ENCODE measurements at places on chromosomes 4 and X.
A peak's percentile ranks its signal among the peaks of the same experiment; 100 is the strongest.

DNA sequence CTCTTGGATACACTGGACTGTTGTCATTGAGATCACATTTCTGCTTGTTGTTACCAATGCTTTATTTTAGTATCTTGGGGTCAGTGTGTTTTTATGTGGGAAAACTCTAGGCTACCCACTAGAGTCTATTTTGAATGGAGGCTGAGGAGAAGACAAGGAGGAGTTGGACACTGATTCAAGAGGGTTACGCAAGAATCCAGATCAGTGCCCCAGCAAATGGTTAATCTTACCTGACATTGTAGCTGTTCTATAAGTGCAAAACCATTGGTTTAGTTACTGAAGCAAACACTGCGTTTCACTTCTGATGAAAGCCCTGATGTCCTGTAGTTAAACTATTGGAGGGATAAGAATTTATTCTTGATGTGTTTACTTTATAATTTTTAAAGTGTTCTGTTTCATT, 331.1 kb upstream of the NR3C2 start:
- no peak for DNase-seq

DNA sequence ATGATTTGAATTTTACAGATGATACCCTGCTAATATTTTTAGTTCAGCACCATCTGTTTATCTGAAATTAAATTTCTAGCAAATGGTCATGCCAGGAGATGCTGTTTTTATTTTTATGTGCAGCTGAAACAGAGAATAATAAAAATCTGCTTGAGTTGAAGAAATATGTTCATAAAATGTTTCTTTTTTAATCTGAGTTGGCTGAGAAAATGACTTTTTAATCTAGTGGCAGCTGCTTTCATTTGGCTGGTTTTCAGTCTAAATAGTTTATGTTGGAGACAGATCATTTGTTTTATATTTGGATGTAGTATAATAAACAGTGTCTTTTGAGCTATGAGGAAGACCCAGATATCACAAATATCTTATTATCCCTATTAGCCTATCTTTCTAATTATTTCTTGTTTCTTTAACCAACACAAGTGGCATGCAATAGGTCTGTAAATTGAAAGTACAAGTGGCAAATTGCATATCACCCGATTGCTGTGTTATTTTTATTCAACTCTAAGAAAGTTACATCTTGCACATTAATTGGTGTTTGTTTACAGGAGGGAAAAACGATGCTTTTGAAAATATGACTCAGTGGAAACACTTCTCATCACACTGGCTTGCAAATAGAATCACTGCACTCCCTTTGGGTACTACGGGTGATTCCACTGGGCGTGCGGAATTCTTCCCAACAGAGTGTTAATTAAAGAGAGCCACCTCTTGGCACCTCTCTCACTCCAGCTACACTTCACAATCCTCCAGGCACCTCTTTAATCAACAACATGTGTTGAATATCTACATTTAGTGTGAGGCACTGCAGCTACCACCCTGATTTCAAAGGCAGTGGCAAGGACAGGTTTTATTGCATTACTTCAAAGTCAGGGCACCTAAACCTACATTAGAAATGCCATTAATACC, 51.7 kb upstream of the AP1S2 start:
- DNase-seq: no peak

DNA sequence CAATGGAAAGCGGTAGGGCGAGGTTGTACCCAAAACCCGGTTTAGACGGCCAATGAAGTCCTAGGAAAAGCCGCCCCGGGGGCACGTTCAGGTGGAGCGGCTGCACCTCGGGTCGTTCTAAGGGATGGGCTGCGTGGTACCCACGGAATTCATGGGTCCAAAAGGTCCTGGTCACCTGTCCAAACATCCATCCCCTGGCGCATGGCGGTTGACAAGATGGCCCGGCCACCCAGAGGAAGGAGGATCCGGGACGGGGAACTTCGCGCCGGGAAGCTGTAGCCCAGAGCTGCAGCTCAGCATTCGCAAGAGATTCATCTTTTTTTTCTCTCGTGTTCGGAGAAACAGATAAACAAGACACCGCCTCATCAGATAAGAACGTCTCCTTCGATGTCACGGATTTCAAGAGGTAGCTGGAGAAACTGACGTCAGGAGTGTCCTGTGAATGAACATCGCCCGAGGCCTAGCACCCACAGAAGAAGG, 10.9 kb downstream of the PITX2 start:
- no peak for DNase-seq

DNA sequence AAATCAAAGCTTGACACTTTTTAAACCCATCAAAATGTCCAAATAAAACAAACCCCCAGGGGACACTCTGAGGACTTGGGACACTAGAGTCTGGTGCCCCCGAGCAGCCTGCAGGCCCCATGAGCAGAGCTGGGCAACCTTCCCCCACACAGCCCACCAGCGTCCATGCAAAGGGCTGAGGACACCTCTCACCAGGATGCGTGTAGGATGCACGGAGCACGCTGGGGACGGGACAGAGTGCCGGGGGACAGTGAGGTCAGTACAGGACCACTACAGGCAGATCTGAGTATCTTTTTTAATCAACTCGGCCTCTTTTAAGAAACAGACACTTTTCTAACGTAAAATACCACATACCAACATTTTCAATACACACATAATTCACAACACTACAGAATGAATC, 6.9 kb downstream of the GAK start:
- DNase-seq: no peak

DNA sequence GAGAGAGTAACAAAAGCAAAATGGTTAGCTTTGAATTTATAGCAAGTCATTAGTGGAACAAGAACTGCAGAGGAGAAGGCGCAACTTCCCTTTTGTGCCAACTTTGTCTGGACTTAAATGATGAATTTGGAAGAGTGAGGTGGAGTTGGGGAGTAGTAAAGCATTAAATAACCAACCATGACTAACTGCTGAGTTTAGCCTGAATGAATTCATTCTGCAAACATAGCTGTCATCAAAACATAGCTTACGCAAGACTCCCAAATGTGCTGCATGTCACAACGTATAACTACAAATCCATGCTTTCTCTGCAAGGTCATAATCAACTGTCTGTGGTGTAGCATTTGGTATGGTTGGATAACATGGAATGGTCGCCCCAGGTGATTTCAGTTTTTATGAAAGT, 75.9 kb upstream of the RPL34 start:
- no peak for DNase-seq

DNA sequence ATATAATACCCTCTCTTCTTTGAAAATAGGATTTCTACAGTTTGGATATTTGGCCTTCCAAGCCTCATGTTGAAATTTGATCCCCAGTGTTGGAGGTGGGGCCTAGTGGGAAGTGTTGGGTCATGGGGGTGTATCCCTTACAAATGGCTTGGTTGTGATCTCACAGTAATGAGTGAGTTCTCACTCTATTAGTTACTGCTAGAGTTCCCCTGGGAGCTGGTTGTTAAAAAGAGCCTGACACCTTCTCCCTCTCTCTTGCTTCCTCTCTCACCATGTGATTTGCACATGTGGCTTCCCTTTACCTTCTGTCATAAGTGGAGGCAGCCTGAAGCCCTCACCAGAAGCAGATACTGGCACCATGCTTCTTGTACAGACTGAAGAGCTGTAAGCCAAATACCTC, 73.9 kb downstream of the HDAC8 start:
- no peak for DNase-seq

DNA sequence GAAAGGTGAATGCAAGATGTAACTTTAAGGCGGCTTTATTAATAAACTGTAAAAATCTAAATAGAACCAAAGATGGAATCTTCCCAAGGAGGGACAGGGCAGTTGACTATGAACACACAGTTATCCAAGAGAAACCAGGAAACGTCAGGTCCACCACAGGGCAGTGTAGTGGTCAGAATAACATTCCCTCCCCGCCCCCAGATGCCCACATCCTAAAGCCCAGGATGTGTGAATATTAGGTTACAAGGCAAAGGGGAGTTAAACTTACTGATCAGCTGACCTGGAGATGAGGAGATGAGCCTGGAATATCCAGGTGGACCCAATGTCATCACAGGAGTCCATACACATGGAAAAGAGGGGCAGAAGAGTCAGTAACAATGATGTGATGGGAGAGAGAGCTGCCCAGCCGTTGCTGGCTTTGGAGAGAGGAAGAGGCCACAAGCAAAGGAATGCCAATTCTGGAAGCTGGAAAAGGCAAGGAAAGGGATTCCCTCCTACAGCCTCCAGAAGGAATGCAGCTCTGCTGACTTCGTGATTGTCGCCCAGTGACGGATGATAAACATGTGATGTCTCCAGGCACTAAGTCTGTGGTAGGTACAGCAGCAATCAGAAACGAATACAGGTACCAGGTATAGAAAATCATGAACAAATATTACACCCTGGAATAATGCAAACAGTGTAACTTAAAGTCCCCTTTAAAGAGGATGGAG, 5.2 kb downstream of the SH3KBP1 start:
- DNase-seq: no peak

GRCh38 chrX:40864972-40865371, 129.6 kb upstream of the MED14 start:
- no peak for DNase-seq

DNA sequence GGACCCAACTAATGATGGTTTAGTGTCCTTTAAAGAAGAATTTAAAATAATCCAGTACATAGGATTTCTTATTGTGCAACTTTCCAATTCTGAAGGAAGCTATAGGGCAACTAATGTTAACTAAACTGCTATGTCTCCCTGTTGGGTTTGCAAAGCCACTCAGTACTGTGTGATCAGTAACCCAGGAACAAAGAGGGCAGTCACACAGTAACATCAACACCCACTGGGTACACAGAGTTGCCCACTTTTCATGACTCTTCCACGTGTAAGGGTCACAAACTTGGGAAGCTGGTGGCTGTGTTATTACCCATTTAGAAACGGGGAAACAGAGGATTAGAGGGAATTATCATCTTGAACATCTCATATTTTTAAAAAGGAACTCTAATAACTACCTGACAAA, 555.0 kb upstream of the DIPK2B start:
- no peak for DNase-seq

- no peak for DNase-seq
These were observed 105.8 kb upstream of the CBR4 start for GRCh38 chr4:169115897-169116254.

GRCh38 chrX:42664680-42665079, 113.3 kb downstream of the PPP1R2C start:
- DNase-seq: no peak

DNA sequence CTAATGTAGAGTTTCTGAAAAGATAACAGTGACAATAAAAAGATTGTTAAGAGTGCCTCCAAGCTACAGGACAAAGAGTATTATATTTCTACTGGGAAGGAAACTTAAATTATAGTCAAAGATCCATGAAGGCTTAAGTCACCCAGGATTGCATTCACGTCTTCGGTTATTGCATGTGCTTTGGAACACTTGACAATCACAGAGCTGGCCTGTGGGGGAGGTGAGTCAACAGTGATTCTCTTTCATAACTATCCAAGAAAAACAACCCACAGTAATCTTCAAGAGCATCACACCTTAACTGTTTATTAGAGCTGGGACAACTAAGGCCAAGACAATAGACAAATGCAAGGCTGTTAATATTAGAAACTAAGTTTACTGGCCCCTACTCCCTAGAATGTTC, 40.3 kb downstream of the PDGFC start:
- no peak for DNase-seq

- DNase-seq: no peak
These were observed 72.1 kb upstream of the ACSL1 start for GRCh38 chr4:184897895-184898294.

GRCh38 chr4:3354455-3354811, 61.6 kb downstream of the RGS12 start:
- DNase-seq: no peak

DNA sequence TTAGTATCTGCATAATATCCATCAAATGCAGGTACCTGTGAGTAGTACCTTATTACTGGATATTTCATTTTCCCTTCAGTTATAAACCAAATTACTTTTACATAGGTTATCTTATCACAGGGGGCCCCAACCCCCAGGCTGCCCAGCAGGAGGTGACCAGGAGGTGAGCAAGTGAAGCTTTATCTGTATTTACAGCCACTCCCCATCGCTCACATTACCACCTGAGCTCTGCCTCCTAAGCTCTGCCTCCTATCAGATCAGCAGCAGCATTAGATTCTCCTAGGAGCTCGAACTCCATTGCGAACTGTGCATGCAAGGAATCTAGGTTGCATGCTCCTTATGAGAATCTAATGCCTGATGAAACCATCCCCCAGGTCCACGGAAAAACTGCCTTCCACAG, 6.3 kb downstream of the PRSS12 start:
- DNase-seq: no peak

DNA sequence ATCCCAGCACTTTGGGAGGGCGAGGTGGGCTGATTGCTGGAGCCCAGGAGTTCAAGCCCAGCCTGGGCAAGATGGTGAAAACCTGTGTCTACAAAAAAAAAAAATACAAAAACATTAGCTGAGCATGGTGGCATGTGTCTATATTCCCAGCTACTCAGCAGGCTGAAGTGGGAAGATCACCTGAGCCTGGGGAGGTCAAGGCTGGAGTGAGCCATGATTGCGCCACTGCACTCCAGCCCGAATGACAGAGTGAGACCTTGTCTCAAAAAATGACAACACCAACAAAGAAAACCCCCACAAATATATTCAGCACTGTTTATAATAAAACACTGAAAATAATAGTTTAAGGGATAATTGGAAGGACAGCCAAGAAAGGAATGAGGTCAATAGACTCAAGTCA, 3.6 kb upstream of the ELOVL6 start:
- no peak for DNase-seq

GRCh38 chr4:26862381-26862915, 1.8 kb downstream of the STIM2 start:
- DNase-seq: no peak

GRCh38 chr4:77203380-77204197, 46.6 kb downstream of the CCNG2 start:
- peak; percentile 37 for DNase-seq

DNA sequence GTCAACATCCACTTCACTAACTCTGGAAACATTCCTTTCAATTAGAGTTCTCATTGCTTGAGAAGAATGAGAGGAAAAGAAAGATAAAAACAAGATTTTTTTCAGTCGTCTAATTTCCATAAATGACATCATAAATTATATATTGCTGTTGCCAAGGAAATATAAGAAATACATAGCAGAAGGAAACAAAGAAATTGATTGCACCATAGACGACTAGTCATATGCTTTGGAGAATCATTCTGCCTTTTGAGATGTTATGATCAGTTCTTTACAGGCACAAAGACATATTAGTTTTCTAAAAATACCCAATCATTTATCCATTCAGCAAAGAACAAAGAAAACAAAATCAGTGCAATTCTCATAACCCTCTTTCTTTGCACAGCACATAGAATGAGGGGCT, 672 bp upstream of the C1QTNF7 start:
- no peak for DNase-seq

GRCh38 chr4:147599206-147599605, 18.0 kb upstream of the TMEM184C start:
- no peak for DNase-seq

GRCh38 chr4:189664693-189665250, 275.9 kb upstream of the FRG1 start:
- no peak for DNase-seq

GRCh38 chr4:144355811-144356757, 215.6 kb upstream of the GYPA start:
- no peak for DNase-seq

Measured in occipital lobe (tissue), 3 donors.